ENCODE measurements at places on chromosomes 6 and 20.

DNA sequence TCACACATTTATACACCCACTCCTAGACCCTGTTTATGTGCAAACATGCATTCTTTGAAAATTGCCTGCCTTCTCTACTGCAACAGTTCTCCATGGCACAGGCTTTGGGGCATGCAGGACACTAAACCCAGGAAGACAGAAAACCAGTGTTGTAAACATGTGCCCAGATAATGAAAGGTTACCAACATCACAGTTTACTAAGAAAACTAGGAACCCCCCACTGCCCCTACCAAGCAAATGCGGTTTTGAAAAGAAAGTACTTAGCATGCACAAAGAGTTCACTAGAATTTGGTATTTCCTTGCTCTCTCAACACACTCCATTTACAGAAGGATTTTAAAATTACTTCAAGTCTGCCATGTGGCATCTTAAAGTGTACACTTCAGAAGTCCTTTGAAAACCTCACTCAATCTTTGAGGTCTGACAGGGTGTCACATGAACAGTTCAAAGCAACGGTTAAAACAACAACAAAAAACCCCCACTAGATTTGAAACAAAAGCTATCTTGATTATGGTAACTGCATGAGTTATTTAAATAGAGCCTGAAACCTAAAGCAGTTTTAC is 245.0 kb downstream of the GMPR start:
- DNase-seq = peak; percentile 74

- no peak for DNase-seq
These were observed 99.2 kb upstream of the RREB1 start for GRCh38 chr6:7008451-7008988.

GRCh38 chr6:141451181-141451510 is 681.6 kb upstream of the GJE1 start:
- no peak for DNase-seq

- DNase-seq = no peak
These were observed 303.3 kb downstream of the EYA4 start for GRCh38 chr6:133544419-133544818.

DNA sequence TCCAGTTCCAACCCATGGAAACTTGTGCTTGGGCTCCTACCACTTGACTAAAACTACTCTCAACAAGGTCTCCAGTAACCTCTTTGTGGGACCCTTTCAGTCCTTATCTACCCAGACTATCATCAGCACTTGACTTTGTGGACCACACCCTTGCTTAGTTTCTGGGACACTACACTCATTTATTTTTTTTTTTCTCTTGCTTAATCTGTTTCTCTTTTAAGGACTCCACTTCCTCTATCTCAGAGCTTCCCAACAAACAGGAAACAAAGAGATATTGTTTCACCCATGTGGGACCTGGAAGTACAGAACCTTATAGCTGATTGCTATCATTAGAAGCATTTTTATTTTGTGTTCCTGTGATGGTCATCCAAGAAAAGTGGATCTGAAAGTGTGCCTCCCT is 28.8 kb upstream of the ME1 start:
- DNase-seq = no peak

DNA sequence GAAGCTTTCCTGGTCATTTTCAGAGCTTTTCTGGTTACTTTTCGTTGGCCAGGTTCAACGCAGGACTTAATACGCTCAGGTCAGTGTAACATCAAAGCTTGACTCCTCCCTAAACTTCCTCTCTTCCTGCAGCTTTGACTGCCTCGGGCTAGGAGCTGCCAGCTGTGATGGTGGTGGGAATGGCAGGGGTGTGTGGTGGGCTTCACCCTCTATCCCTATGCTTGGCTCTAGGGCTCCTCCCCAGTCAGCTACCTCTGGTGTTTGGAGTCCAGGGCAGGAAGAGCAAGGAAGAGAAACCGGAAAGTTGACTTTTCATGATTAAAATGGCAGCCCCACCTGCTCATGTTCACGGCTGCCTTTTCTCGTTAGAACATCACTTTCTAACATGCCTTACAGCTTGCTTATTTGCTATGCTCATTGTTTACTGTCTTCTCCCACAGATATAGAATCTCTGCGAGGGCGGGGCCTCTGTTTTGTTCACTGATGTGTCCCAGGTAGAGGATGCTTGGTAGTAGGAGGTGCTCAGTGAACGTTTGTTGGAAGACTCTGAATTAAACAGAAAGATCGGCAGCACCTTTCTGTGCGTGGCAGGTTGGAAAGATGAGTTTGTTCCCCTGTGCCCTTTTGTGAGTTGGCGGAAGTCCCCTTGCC is 16.1 kb upstream of the PPP1R14C start:
- DNase-seq = no peak
